ENCODE measurements at places on chromosomes 2 and 18. TPM values are rescaled to one million over a fixed set of nuclear protein-coding genes. Genes with fewer than 3 reads are reported as not detected.

NEB gene
- 18.5 TPM for polyA plus RNA-seq

- DNase-seq = peak; percentile 28
Measured at GRCh38 chr18:57433482-57433881, 1.7 kb upstream of the ONECUT2 start.

DNA sequence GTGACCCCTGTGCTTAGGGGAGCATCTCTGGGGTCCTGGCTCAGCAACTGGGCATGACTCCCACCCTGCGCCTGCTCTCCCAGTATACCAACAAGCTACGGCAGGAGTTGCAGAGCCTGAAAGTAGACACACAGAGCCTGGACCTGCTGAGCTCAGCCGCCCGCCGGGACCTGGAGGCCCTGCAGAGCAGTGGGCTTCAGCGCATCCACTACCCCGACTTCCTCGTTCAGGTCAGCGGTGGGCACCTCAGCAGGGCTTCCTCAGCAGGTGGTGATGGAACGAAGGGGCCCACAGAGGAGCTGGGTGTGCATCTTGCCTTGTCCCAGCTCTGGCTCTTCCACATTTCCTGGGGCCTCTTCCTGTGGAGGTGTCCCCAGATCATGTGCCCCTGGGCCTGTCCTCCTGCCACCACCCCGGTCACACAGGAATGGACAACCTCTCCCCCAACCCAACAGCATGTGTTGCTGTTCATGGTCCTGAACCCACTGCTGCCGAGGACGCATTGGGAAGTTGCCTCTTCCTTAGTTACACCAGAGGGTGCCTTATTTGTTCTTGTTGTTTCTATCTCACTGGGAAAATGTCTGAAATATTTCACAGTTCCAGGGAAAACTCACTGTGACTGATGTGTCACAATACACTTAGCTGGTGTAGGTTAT, 10.8 kb downstream of the PROM2 start:
- no peak for DNase-seq

- no peak for DNase-seq
Measured at GRCh38 chr2:216344206-216344949, 27.9 kb downstream of the MARCHF4 start.

Measured in large intestine (tissue), 12 donors.